ENCODE measurements at places on chromosomes 11 and 22.

DNA sequence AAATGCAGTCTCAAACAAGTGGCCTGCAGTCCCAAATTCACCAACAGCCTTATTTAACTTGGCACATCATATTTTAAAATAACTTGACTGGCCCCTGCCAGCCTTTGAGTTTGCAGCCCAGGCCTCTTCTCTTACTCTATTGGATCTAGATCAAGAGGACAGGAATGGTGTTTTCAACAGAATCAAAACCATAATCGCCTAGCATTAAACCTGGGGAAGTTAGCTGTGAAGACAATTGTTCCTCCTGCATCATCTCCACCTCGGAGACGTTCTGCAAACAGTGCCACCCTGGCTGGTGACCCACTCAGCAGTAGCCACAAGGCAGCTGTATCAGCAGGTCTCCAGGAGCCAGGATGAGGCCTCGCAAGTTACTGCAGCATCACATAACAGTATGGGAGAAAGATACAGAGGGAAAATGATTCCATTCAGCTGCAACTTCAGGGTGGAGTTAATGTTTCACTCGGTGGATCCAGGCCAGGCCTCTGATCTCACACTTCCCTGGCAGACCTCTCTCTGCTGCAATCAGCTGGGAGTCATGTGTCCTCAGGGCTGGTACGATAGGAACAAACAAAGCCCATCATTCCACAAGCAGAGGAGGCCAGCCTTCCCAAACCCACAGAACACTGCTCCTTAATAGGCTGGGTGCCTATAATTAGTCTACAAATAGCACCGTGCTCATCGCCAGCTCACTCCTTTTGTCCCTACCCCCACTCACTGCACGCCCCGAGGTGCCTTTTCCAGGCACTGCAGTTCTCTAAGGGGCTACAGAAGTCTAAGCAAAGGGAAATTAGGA lies 18.6 kb upstream of the SCN2B start:
- no peak for DNase-seq

DNA sequence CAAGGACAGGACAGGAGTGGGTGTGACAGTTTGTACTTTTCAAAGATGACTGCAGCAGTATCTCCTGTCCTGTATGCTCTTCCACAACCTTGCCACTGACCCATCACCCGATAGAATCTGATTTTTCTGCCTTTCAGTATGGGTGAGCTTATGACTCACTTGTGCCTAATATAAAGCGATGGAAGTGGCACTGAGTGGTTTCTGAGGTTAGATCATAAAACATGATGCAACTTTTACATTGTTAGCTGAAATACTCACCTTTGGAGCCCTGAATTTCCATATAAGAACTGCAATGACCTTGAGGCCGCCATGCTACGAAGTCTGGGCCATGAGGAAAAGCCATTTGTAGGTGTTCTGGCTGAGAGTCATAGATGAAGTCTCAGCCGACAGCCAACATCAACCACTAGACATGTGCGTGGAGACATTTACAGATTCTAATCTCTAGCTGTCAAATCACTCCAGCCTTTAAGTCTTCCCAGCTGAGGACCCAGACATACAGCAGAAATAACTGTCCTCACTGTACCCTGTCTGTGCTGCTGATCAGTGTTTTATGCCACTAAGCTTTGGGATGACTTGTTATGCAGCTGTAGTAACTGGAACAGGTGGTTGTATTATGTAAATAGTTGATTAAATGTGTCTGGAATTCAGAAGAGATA lies 105.9 kb upstream of the ARHGAP20 start:
- peak; percentile 12 for DNase-seq

GRCh38 chr11:20399498-20399897 lies 12.0 kb downstream of the PRMT3 start:
- no peak for DNase-seq

DNA sequence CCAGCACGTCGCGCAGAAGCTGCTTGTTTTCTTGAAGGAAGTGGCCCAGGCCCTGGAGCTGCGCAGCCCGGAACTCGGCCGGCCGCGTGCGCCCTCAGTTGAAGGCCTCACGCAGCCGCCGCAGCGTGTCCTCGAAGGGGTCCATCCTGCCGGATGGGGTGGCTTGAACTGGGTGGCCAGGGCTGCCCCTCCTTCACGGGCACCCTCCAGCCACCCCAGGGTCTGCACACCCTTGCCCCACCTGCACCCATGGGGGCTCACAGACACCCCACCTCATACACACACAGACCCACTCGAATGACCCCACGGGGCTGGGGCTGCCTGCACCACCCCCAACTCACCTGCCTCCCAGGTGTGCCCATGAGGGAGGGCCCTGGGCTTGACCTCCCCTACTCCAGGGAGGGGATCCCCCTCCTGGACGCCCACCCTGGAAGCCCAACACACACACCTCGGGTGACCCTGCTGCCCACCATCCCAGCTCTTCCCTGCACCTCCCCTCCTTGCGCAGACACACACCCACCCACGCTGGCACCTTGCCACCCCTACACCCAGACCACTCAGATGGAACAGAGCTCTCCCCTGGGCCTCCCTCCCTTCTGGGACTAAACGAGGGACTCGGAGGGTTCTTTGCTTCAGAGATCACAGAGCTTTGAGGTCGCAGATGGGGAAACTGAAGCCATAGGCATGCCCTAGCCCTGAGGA lies 6.8 kb downstream of the ALDH3B2 start:
- no peak for DNase-seq

DNA sequence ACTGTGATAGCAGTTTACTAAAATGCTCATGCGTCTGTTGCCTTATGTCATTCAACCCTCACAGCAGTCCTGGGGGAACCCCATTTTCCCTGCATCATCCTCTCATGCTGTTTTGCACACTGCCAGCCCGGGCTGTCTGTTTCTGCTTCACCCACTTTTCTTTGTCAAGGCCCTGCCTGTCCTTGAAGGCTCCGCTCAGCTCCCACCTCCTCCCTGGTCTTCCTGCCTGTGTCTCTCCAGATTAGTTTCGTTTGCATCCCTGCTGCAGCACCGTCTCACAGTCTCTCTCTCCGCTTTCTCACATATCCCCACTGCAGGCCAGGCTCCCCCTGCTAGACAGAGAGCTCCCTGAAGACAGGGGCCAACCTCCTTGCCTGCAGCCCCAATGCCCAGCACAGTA lies 29.9 kb downstream of the SERPINH1 start:
- DNase-seq = no peak

GRCh38 chr11:112289588-112290492 lies 29.2 kb upstream of the PLET1 start:
- DNase-seq = peak; percentile 80

DNA sequence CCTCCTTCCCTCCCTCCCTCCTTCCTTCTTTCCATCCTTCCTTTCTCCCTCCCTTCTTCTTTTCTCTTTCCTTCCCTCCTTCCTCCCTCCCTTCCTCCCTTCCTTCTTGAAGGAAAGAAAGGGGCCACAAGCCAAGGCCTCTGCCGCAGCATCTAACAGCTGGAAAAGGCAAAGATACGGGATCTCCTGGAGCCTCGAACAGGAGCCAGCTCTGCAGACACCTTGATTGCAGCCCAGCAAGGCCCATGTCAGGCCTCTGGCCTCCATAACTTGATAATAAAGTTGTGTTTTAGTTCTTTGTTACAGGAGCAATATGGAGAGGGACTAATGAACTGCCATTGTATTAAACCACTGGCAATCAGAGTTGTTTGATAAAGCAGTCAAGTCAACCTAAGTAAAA lies 348.9 kb upstream of the B3GAT1 start:
- no peak for DNase-seq
